ENCODE measurements at places on chromosomes 12 and 14. TPM values are rescaled to one million over a fixed set of nuclear protein-coding genes. Genes with fewer than 3 reads are reported as not detected.

- no peaks in the 10 kb centered on the region for H3K4me1 ChIP-seq
- peak; percentile 17 for DNase-seq
- no peaks in the 10 kb centered on the region for H3K36me3 ChIP-seq
- H3K27me3 ChIP-seq, result no peaks in the 10 kb centered on the region
- H3K4me3 ChIP-seq, result no peak overlapping the region
- H3K27ac ChIP-seq, result no peak overlapping the region
Measured at GRCh38 chr12:92041742-92042141, 103.9 kb downstream of the BTG1 start.

DNA sequence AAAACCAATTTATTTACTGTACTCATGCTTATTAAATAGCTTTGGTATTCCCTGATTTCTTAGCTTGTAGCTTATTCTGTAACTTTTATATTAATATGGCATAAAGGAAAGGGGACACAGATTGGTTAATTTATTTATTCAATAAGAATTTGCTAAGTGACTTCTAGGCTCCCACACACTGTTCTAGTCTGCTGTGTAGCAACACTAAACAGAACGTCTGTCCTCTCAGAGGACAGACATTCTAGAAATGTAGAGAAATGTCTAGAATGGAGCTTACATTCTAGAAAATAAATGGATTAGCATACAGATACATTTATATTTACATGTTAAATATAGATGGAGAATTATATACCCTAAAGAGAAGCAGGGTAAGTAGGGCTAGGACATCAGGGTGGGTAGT lies 184.9 kb upstream of the ABCD2 start:
- H3K4me1 ChIP-seq, result no peaks in the 10 kb centered on the region
- DNase-seq, result no peak
- H3K36me3 ChIP-seq, result no peaks in the 10 kb centered on the region
- H3K27me3 ChIP-seq, result no peaks in the 10 kb centered on the region
- no peak overlapping the region for H3K4me3 ChIP-seq

DNA sequence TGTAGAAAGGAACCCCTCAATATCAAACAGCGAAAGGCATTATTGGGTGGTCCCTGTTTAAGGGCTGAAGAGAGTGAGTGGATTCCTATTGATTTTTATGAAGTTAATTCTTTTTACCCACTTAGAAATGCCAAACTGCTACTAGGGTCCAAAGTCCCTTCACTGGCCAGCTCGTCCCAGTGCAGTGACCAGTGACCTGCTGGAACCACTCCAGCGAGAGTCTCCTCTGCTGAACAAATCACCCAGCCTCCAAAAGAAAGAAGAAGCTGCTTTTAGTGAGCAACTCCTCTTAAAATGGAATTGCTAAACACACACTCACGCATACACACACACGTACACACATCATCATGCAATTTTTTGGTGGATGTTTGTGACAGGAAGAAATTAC lies 198.2 kb upstream of the PLEKHG7 start:
- H3K36me3 ChIP-seq, result no peaks in the 10 kb centered on the region
- H3K27me3 ChIP-seq, result no peaks in the 10 kb centered on the region
- DNase-seq, result no peak
- H3K4me1 ChIP-seq, result peaks cover 12% of the 10 kb centered on the region
- no peak overlapping the region for H3K4me3 ChIP-seq

- no peak overlapping the region for H3K4me3 ChIP-seq
- H3K36me3 ChIP-seq, result no peaks in the 10 kb centered on the region
- H3K4me1 ChIP-seq, result no peaks in the 10 kb centered on the region
- H3K27me3 ChIP-seq, result no peaks in the 10 kb centered on the region
- H3K27ac ChIP-seq, result no peak overlapping the region
- no peak for DNase-seq
Measured at GRCh38 chr12:64352181-64352580, 38.4 kb downstream of the C12orf56 start.

Gene C14orf132
- total RNA-seq, result 48.6 TPM

Gene CTSG
- not detected for total RNA-seq

DNA sequence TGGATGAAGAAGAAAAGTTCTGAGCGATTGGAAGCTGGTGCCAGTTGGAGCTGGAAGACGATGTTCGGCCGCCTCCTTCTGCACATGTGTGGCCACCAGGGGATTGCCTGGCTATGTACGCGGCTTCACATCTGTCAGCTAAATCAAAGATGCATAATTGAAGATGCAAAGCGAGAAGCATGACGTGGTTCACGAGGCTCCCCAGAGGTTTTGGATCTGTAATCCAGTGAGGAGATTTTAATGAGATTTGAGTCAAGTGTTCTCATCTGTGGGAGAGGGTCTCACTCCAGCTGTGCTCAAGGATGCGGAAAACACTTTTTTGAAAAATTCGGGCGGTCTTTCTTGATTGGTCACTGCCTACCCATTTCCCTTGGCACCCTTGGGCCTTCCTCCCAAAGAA lies 94.6 kb downstream of the PAX9 start:
- H3K27ac ChIP-seq, result no peak overlapping the region
- DNase-seq, result no peak
- H3K36me3 ChIP-seq, result no peaks in the 10 kb centered on the region
- H3K27me3 ChIP-seq, result no peaks in the 10 kb centered on the region
- no peak overlapping the region for H3K4me3 ChIP-seq

Gene PTPRQ
- 1.3 TPM for total RNA-seq

Gene KRT71
- not detected for total RNA-seq

GRCh38 chr12:79012636-79013035 lies 148.1 kb downstream of the SYT1 start:
- H3K27ac ChIP-seq, result no peak overlapping the region
- no peak for DNase-seq
- no peaks in the 10 kb centered on the region for H3K36me3 ChIP-seq
- no peaks in the 10 kb centered on the region for H3K4me1 ChIP-seq

Gene SMIM41
- 2.0 TPM for total RNA-seq

Gene MYH6
- total RNA-seq, result not detected

DNA sequence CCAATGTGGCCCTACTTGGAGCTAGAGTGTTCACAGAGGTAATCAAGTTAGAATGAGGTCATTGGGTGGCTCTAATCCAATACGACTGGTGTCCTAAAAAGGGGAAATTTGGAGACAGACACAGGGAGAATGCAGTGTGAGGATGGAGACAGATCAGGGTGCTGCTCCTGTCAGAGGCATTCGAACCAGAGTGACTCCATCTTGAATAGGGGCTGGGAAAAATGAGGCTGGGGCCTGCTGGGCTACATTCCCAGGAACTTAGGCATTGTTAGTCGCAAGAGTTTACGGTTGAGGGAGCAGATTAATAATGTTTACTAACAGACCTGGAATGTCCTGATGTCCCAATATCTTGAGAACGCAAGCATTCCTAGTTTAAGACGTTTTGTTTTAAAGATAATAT lies 20.2 kb downstream of the TNFAIP2 start:
- H3K4me1 ChIP-seq, result peaks cover 2% of the 10 kb centered on the region
- peaks cover 5% of the 10 kb centered on the region for H3K27me3 ChIP-seq
- no peak overlapping the region for H3K27ac ChIP-seq
- no peaks in the 10 kb centered on the region for H3K36me3 ChIP-seq

- no peaks in the 10 kb centered on the region for H3K4me1 ChIP-seq
- no peak overlapping the region for H3K4me3 ChIP-seq
- no peaks in the 10 kb centered on the region for H3K27me3 ChIP-seq
- DNase-seq, result no peak
- H3K36me3 ChIP-seq, result no peaks in the 10 kb centered on the region
Measured at GRCh38 chr12:111246477-111247011, 122.4 kb downstream of the PHETA1 start.

GRCh38 chr12:30095511-30095910 lies 311.8 kb upstream of the TMTC1 start:
- DNase-seq, result peak; percentile 6
- no peaks in the 10 kb centered on the region for H3K27me3 ChIP-seq
- no peak overlapping the region for H3K27ac ChIP-seq
- no peak overlapping the region for H3K4me3 ChIP-seq

Gene HSPA2
- 9.9 TPM for total RNA-seq

Gene FOXA1
- total RNA-seq, result under 0.01 TPM

DNA sequence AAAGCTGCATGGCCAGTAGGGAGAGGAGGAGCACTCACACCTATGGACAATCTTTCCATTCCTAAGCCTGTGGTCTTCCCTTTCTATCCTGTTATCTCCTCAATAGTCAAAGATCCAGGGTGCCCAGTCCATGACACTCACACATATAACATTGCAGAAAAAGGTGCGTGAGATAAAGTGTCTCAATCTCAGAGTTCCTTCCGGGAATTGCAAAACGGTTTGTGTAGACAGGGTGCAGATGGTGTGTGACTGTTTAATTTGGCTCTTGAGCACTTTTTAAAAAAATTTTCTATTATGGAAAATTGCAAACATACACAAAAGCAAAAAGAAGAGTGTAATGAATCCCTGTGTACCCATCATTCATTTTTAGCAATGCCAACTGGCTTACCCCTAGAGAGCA lies 1493.6 kb downstream of the AACS start:
- no peaks in the 10 kb centered on the region for H3K27me3 ChIP-seq
- no peak overlapping the region for H3K4me3 ChIP-seq
- no peaks in the 10 kb centered on the region for H3K36me3 ChIP-seq
- no peak overlapping the region for H3K27ac ChIP-seq
- no peaks in the 10 kb centered on the region for H3K4me1 ChIP-seq

DNA sequence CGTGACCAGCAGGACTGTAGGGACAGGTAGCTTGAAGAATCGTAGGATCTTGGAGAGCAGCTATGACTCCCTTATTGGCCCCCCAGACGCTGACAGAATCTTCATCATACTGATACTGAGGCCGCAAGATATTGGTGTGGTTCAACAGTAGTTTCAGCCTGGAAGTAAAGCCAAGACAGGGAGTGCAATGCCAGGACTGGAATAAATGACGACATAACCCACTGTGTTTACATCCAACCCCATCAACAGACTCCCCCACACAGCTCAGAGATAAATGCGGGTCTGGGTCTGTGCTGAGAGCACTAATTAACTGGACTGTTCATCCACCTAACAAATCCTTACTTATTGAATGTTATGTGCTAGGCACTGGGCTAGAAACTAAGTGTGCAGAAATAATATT lies 16.6 kb downstream of the NOXRED1 start:
- H3K4me3 ChIP-seq, result no peak overlapping the region
- no peaks in the 10 kb centered on the region for H3K36me3 ChIP-seq

- no peaks in the 10 kb centered on the region for H3K27me3 ChIP-seq
- DNase-seq, result peak; percentile 31
- no peak overlapping the region for H3K27ac ChIP-seq
- H3K36me3 ChIP-seq, result no peaks in the 10 kb centered on the region
- no peak overlapping the region for H3K4me3 ChIP-seq
Measured at GRCh38 chr14:93962701-93963601, 13.4 kb downstream of the ASB2 start.

Gene ITGA5
- 232 TPM for total RNA-seq

Gene KRT3
- not detected for total RNA-seq

Gene RNF212B
- total RNA-seq, result not detected

Gene FAM90A1
- 0.33 TPM for total RNA-seq

DNA sequence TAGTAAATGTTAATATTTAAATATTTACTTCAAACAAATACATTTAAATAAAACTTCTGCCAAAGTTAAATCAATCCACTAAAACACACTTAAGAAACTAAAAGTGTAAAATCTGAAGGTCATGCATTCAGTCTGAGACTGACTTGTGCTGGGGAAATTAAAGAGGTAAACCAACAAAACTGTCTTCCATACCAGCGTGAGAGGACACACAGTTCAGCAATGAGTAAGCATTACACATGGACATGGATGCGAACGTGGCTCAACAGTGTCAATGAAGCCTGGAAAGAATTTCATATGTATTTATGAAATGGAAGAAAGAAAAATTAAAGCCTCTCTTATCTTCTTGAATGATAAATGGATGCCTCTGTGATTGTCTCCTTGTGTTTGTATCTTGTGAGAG lies 1052.3 kb downstream of the AACS start:
- H3K36me3 ChIP-seq, result no peaks in the 10 kb centered on the region
- H3K4me1 ChIP-seq, result no peaks in the 10 kb centered on the region

DNA sequence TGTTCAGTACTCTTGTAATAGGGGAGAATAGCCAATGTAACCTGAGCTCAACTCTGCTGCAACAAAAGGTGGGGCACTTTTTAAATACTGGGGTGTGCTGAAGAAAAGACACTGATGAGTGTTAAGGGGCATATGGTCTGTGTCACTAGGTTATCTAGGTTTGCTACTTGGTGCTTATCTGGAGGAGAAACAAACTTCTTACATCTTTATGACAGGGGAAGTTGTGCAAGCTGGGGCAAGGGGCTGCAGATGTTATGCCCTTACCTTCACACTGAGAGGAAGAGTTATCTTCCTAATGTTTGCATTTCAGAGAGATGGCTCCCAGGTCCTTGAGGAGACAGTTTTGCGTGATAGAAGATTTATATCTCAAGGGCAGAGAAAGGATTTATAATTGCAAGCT lies 90.9 kb upstream of the PKP2 start:
- no peak overlapping the region for H3K4me3 ChIP-seq
- H3K27ac ChIP-seq, result no peak overlapping the region
- H3K36me3 ChIP-seq, result no peaks in the 10 kb centered on the region

Gene RFX4
- total RNA-seq, result not detected

Gene GUCY2C
- total RNA-seq, result not detected

- no peaks in the 10 kb centered on the region for H3K36me3 ChIP-seq
- no peak overlapping the region for H3K4me3 ChIP-seq
- peak; percentile 37 for DNase-seq
- no peaks in the 10 kb centered on the region for H3K27me3 ChIP-seq
- no peaks in the 10 kb centered on the region for H3K4me1 ChIP-seq
- H3K27ac ChIP-seq, result no peak overlapping the region
Measured at GRCh38 chr14:51849097-51849496, 11.3 kb upstream of the GNG2 start.

GRCh38 chr14:70123796-70124195 lies 65.0 kb downstream of the SLC8A3 start:
- H3K4me3 ChIP-seq, result no peak overlapping the region
- DNase-seq, result no peak
- H3K36me3 ChIP-seq, result no peaks in the 10 kb centered on the region
- H3K27me3 ChIP-seq, result no peaks in the 10 kb centered on the region
- no peaks in the 10 kb centered on the region for H3K4me1 ChIP-seq

DNA sequence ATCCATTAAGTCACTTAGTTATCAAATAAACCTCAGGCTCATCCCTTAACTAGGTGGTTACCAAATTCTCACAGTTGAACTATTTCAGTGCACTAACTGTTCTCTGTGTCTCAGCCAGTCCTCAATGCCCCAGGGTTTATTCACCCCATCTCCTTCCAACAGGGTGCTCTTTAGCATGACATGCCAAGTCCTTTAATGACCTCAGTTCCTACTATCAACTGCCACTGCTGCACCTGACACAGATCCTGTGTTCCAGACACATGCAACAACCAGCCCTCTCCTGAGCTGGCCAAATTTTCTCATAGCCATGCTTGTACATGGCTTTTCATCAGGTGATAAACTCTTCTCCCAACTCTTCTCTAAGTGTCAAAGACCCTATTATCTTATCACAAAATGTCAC lies 80.0 kb downstream of the ATXN2 start:
- no peaks in the 10 kb centered on the region for H3K27me3 ChIP-seq
- H3K27ac ChIP-seq, result no peak overlapping the region
- no peak for DNase-seq
- H3K36me3 ChIP-seq, result peaks cover 10% of the 10 kb centered on the region
- no peak overlapping the region for H3K4me3 ChIP-seq

GRCh38 chr14:81589381-81590065 lies 55.9 kb upstream of the SEL1L start:
- no peaks in the 10 kb centered on the region for H3K4me1 ChIP-seq
- no peaks in the 10 kb centered on the region for H3K27me3 ChIP-seq

Gene RNASE3
- total RNA-seq, result not detected

GRCh38 chr12:108193917-108194316 lies 64.8 kb downstream of the WSCD2 start:
- no peaks in the 10 kb centered on the region for H3K4me1 ChIP-seq
- H3K27me3 ChIP-seq, result no peaks in the 10 kb centered on the region
- no peak overlapping the region for H3K4me3 ChIP-seq
- H3K36me3 ChIP-seq, result no peaks in the 10 kb centered on the region
- peak; percentile 9 for DNase-seq

Gene TAS2R42
- not detected for total RNA-seq
